ENCODE measurements at places on chromosomes 11 and 22. TPM values are rescaled to one million over a fixed set of nuclear protein-coding genes. Genes with fewer than 3 reads are reported as not detected.

GRCh38 chr11:1851468-1852180 is 1.3 kb upstream of the LSP1 start:
- H3K36me3 ChIP-seq, result peaks cover 19% of the 10 kb centered on the region
- peaks cover 91% of the 10 kb centered on the region for H3K4me1 ChIP-seq
- DNase-seq, result no peak
- H3K27me3 ChIP-seq, result no peaks in the 10 kb centered on the region

- H3K4me1 ChIP-seq, result peaks cover 27% of the 10 kb centered on the region
- H3K36me3 ChIP-seq, result peaks cover 43% of the 10 kb centered on the region
- no peak overlapping the region for H3K27ac ChIP-seq
- H3K4me3 ChIP-seq, result no peak overlapping the region
Measured at GRCh38 chr22:45210991-45211390, 29.7 kb downstream of the KIAA0930 start.

DNA sequence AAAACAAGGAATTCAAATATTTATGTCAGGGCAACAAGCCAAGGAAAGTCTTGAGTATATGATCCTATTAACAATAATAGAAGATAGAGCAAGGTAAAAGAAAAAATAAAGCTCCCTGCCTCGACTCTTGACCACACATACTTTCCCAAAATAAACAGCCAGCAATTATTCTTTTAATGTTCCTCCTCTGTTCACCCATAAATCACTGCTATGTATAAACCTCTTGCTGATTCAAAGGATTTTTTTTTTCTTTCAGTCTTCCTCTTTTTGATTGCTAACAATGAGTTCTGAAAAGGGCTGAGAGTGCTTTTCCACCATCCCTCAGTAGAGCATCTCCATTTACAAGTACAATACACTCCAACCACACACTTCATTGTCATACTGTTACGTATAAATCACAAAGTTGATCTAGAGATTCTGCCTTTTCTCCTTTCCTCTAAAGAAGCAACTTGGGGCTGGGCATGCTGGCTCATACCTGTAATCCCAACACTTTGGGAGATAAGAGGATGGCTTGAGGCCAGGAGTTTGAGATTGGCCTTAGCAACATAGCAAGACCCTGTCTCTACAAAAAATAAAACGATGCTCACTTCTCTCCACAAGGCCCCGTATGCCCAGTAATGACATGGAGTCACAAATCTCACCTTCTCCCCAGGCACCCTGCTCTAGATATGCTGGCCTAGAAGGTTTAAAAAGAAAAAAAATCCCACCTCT is 24.0 kb downstream of the RAB30 start:
- H3K27me3 ChIP-seq, result no peaks in the 10 kb centered on the region
- peak overlapping the region; percentile 81 for H3K27ac ChIP-seq
- H3K4me1 ChIP-seq, result peaks cover 88% of the 10 kb centered on the region
- H3K4me3 ChIP-seq, result peak overlapping the region; percentile 4
- DNase-seq, result no peak

The ACR gene
- total RNA-seq, result not detected

DNA sequence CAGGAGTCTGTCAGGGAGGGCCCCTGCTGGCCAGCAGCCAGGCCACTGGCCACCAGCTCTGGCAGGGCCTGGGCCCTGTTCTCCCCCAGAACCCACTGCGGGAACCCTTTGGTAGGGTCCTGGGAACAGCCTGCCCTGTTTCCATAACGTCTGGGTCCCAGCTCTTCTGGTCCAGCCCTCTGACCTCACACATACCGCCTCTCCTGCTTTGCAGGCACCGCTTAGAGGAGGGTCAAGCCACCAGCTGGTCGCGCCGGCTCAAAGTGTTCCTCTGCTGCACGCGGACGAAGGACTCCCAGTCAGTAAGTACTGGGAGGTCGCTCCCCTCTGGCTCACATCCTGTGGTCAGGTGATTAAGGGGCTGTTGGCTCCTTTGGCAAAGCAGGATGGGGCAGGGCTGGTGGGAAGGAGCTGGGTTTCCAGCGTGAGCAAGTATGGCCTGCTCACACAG is 26.6 kb upstream of the MYRF start:
- no peaks in the 10 kb centered on the region for H3K27me3 ChIP-seq
- no peak for DNase-seq
- H3K4me3 ChIP-seq, result no peak overlapping the region
- H3K4me1 ChIP-seq, result no peaks in the 10 kb centered on the region
- no peaks in the 10 kb centered on the region for H3K36me3 ChIP-seq

DNA sequence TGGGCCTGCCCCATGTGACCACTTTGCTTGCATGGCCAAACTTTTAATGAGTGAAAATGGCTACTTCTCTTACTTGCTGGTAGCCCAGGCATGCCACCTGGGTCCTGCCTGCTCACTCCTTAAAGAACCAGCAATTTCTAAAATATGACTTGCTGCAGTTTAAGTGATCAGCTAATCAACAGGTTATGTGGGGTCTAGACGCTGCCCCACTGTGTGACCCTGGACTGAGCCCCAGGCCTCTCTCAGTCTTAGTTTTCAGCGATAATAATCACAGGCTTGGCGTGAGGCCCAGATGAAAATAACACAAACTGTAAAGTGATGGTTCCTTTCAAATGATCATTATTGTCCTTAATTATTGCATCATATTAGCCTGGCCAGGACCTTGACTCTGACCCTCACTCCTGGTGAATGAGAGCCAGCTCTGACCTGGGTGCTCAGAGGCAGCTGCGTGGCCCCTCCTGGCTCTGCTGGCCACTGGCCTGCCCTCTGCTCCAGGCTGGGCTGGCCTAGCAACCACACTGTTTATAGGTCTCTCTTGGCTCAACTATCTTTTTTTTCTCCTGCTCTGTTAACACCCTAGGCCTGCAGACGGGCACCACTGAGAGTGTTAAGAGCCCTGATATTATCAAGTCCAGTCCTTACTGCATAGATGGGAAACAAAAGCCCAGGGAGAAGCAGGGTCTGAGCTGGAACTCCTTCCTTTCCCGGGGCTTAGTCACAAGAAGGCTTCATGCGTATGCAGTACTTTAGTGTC is 89.7 kb downstream of the RRM1 start:
- H3K27me3 ChIP-seq, result peaks cover 6% of the 10 kb centered on the region
- no peak overlapping the region for H3K27ac ChIP-seq
- H3K36me3 ChIP-seq, result no peaks in the 10 kb centered on the region
- H3K4me1 ChIP-seq, result peaks cover 4% of the 10 kb centered on the region
- H3K4me3 ChIP-seq, result no peak overlapping the region
- DNase-seq, result no peak

- H3K27ac ChIP-seq, result no peak overlapping the region
- H3K36me3 ChIP-seq, result no peaks in the 10 kb centered on the region
- no peaks in the 10 kb centered on the region for H3K4me1 ChIP-seq
- no peaks in the 10 kb centered on the region for H3K27me3 ChIP-seq
Measured at GRCh38 chr11:132844956-132845696, 687.2 kb downstream of the OPCML start.

The OR51B5 gene
- not detected for total RNA-seq

Data from activated B cell treated with CpG ODN at 0.5 μM for 24 hours (primary cell).